Nucleus accumbens (tissue), 56 donors: ENCODE measurements at places on chromosomes 2 and 18.

DNA sequence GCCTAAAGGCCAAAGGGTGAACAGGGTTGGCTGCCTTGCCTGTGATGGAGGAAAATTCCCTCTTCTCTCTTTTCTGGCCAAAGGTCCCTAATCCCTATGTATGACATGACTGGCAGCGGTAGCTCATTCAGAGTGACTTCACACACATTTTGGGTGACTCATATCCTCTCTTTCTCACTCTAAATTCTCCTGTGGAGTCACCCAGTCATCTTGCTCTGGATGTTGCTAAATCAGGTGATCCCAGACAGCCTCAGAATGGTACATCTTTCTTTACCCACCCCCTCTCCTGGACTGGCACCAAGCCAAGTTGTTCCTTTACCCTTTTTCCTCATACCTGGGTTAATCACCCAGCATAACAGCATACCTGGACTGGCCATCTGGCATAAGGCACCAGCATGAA lies 77.2 kb downstream of the NEURL3 start:
- DNase-seq: no peak

DNA sequence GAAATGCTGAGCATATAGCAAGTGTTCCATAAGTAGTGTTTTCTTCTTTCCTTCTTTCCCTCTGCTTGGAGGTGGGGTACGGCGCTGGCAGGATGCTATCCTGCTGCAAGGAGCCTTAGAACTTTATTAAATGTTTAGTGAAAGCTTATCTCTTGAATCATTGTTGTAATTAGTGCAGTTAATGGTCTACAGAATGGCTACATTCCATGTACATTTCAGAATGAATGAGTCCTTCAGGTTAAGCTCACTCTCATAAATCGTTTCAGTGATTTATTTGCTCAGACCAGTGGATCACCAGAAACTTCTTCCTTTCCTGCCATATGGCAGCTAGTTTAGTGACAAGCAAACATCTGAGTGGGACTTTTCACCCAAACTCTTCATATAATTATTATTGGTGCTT lies 3.3 kb upstream of the YWHAQ start:
- no peak for DNase-seq

DNA sequence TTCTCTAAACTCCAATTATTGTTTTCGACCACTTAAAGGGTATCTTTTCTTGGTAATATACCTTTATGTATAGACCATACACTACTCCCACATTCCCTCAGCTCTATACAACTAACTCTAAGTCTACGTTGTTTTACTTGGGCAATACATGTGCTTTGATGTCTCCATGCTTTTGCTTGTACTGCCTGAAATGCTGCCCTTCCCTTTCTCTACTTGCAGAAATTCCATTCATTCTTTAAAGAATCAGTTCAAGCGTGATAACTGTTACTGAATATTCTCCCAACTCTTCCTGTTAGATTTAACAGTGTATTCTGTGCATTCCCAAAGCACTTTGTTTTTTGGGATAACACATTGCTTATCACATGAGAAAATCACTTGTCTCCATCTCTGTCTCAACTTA lies 157.0 kb upstream of the AQP4 start:
- no peak for DNase-seq

DNA sequence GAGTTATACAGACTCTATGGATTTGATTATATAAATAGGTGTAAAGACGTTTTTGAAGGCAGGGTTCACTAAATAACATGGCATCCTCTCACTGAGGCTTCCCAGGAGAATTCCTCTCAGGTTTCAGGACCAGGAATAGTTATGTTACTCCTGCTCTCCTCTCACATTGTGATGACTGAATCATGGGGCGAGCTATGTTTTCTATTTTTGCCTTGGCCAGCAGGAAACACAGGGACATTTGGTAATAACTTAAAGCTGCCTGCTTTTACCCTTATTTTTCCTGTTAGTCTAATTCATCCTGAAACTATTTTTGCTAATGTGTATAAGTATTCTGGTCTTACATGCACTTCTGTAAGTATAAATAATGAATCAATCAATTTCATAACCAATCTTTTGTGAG lies 115.3 kb upstream of the ITGB6 start:
- no peak for DNase-seq

DNA sequence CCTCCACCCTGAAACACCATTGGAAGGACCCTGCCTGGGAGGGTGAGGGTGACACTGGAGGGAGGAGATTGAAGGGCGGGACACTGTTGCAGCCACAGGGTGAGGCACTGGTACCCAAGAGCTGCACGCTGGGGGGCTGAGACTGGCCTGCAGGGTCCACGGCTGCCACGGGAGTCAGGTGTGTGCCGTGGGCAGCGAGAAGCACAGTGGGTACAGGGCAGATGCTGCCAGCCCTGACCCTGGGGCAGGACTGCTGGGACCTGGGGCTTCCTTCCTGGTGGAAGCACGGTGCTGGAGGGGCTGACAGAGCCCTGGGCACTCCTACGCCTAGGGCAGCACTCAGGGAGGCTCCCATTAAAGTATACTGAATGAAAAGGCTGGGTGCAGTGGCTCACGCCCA lies 16.6 kb downstream of the CYS1 start:
- DNase-seq: no peak

DNA sequence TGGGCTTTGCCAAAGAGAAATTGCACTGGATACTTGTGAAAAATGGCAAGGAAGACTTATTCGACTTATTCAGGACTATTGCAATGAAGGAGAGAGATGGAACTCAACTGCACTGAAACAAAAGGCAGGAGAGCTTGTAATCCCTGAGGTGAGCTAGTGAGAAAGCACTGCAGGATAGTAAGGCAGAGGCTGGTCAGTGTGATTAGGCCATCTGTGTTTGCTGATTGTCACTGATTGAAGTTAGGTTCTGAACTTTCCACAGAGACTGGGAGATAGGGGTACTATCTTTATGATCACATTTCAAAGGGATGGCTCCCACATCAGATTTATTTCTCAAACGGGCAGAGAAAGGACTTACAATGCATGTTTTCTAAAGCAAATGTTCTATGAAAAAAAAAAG lies 82.9 kb downstream of the SERPINB8 start:
- DNase-seq: no peak

DNA sequence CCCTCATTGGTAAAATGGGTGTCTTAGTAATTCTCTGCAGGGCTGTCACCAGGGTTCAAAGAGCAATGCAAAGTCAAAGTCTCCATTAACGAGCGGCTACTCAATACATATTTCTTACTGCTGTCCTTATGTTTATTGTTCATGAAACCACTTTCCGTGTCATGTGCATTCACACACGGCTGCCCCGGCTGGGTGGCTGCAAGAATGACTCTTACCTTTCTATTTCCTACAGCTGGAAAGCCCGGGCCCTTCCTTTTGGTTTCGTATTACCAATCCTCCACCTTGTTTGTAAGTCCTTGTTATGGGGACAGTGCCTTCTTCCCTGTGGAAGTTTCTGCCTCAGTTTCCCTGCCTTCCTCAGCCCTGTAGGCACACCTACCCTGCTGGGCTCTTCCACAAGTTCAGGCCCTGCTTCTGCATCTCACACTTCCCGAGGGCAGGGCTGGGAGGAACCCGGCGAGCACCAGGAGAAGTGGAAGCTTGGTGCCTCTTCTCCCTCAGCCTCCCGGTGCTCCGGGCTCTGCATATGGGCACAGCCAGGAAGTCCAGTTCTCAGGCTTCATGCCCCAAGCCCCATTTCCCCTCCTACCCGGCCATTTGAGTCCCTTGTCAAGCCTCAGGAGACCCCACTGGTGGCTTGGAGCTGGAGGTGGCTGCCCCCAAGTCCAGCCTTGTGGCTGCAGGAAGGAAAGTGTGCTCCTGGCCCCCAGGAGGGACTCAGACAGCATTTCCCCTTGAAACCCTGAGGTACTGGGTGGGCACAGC lies 18.7 kb upstream of the ACKR3 start:
- DNase-seq: no peak
